ENCODE measurements at places on chromosomes 6 and 20.

- no peak for DNase-seq
Measured at GRCh38 chr20:60108397-60108796, 150.2 kb downstream of the CDH26 start.

GRCh38 chr20:35826397-35826998 is 54.7 kb downstream of the PHF20 start:
- no peak for DNase-seq

GRCh38 chr20:62549499-62550086 is 73.8 kb upstream of the GATA5 start:
- no peak for DNase-seq

- DNase-seq = no peak
Measured at GRCh38 chr20:1810926-1811620, 84.1 kb upstream of the SIRPA start.

DNA sequence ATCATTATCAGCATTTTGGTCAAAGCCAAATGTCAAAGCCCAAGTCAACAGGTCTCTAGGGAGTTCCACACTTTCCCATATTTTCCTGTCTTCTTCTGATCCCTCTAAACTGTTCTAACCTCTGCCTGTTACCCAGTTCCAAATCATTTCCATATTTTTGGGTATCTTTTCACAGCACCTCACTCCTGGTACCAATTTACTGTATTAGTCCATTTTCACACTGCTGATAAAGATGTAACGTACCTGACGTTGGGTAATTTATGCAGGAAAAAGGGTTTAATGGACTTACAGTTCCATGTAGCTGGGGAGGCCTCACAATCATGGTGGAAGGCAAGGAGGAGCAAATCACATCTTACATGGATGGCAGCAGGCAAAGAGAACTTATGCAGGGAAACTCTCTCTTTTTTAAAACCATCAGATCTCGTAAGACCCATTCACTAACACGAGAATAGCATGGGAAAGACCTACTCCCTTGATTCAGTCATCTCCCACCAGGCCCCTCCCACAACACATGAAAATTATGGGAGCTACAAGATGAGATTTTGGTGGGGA is 143.4 kb downstream of the PTPRK start:
- DNase-seq = no peak

- no peak for DNase-seq
Measured at GRCh38 chr6:168032005-168032760, 34.7 kb downstream of the KIF25 start.

DNA sequence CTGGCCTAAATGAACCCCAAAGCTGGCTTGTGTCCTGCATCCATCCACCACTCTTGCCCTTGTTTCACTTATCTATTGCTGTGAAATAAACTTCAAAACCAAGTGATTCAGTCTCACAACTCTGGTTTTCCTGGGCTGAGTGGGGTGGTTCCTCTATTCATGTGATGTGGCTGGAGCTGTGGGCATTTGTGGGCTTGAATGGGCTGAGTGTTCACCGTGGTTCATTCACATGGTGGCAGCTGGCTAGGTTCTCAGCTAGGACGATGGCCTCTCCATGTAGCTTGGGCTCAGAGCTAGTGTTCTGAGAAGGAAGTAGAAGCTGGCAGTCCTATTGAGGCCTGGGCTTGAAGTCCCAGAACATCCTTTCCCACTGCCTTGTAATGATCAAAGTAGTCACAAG is 30.4 kb downstream of the FKBP1A start:
- DNase-seq = no peak

- DNase-seq = peak; percentile 5
Measured at GRCh38 chr6:28402197-28402596, 2.6 kb upstream of the ZSCAN12 start.

DNA sequence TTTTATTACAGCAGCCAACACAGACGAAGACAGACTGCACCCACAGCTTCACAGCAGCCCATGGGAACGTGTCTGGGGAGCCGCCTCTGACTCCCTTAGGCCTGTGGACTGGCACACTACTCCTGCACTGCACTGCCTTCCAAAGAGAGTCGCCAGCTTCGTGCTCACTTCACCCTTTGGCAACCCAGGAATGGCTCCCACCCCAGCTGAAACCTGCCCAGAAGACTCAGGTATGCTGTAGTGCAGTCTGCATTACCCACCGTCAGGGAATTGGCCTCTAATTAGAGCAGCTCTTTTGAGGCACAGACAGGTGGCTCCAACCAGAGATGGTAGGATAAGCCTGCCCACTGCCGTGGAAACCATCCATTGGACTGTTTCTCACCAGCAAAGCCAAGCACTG is 39.9 kb upstream of the FRMD1 start:
- DNase-seq = no peak

DNA sequence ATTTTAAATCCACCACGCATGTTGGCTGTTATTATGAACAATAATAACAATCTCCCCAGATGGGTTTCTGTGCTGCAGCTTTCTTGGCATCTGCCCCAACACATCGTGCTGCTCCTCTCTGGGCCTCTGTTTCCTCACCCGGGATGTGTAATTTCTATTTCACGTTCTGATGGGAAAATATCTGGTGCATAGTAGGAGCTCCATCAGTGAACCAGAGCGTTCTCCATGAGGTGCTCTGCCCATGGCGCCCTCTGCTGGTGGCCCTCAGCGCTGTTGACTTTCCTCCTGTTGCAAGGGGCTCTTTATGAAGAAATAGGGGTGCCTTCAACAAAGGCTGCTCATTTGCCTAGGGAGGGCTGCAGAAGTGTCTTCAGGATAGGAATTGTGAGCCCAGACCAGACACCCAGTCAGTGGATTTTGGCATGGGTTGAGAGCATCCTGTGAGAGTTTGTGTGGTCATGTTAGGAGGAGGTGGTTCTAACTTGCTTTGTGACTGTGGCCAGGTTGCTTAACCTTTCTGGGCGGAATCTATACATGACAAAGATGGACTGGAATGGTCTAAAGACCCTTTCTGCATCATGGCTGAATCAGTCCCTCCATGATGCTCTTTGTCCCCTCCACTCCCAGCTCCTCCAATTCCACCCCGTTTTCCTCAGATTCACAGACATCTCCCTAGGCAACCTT is 8.1 kb downstream of the SCRT2 start:
- DNase-seq = peak; percentile 71

DNA sequence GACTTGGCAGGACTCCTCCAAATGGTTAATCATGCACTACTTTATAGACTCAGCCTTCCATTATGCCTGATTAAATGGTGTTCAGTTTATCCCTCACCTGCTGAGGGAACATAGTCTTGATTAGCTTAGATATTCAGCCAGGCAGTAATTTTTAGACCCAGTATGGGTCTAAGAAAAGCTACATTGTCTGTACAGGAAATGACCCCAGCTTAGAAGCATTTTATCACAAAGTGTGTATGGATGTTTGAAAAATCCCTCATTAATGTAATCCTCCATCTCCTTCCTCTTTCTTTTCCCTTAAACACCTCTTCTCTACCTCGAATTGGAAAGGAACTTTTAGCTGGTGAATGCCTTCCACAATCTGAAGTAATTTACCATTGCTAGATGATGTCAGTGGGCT is 252.2 kb upstream of the BMP2 start:
- no peak for DNase-seq

DNA sequence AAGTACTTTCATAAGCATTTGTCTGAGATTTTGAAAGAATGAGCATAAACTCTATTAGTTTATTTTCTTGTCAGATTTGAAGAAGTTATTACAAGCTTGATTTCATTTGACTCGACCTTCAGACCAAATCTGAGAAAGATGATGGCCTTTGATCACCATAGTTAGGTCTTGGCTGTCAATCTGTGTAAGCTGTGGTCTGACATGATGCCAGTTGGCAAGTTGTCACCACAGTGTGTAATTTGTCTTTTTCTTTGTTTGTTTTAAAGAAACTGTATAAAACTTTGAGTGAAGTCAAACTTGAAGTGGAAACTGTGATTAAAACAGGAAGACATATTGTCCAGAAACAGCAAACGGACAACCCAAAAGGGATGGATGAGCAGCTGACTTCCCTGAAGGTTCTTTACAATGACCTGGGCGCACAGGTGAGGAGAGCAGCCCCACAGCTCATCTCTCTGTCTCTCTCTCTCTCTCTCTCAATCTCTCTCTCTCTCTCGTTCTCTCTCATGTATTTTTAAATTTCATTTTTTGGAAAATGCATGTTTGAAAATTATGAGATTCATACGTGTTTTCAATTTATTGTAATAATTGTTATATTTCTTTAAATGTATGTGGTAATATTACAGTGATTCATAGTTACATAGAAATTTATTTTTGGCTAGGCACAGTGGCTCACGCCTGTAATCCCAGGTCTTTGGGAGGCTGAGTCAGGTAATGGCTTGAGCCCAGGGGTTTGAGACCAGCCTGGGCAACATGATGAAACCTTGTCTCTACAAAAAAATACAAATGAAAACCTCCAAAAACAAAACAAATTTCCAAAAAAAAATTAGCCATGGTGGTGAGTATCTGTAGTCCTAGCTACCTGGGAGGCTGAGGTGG is 208.1 kb downstream of the UTRN start:
- DNase-seq = no peak

DNA sequence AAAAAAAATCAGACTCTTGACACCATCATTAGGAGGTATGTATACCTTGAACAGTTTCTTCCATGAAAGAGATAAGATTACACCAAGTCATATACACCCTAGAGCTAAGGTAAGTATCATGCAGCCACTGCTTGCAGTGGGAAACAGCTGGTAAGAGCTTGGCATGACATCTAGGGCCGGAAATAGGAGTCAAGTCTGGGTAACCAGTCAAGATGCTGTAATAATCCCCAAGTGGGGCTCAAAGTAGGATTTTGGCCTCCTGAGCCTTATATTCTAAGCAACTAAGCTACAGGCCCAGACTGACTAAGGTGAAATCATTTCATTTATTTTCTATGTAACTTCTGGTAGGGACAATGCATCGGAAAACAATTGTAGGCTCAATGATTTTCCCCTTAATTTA is 23.9 kb downstream of the TRERF1 start:
- DNase-seq = no peak

GRCh38 chr6:64737418-64737817 is 969.6 kb downstream of the EYS start:
- no peak for DNase-seq

DNA sequence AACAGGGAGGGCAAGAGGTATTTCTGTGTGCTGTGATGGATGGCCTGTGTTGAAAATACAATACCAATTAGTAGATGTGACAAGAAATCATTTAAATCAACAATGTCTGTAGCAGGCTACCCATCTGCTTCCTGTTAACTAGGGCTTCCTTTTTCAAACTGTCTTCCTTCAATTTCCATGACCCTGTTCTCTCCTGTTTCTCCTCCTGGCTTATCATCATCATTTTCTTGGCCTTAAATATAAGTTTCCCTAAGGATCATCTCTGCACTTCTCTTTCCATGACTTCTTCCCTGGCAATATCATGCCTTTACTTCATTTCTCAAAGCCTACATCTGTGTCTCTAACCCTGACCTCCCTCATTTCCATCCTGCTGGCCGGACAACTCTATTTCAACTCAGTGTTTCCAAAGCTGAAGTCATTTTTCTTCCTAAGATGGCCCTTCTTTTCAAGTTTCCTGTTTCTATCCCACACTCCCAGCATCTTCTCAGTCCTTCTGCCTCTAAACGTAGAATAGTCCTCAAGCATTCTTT is 18.2 kb downstream of the ZC2HC1B start:
- no peak for DNase-seq

DNA sequence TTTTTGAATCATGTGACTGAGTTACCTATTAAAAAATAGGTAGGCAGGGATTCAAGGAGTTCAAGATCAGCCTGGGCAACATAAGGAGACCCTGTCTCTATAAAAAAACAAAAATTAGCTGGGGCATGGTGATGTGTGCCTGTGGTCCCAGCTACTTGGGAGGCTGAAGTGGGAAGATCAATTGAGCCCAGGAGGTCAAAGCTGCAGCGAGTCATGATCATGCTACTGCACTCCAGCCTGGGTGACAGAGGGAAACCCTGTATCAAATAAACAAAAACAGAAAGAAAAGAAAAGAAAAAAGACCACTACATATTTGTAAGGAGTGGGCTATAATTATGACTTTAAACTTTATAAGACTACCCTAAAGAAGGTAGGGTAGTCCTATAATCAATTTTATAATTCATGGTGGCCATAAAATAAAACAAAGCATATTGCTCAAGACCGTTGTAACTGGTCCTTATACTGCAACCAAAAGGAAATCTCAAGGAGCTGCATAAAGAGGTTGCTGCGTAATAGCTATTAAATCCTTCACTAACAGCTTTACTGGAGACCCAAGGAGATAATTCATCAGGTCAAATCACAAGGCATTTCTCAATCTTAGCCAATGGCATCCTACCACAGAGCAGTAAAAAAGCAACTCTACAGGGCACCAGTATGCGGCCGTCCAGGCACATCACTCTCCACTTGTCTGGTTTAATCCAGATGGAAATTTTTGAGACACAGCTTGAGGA is 13.5 kb downstream of the PIGU start:
- DNase-seq = no peak

GRCh38 chr6:36387440-36388303 is at the start of gene ETV7:
TSS of gene ETV7 (minus strand) at chr6:36387669. CDS start at chr6:36387541, 128 bp downstream.
- DNase-seq = no peak

- DNase-seq = no peak
Measured at GRCh38 chr20:13670160-13670559, 31.4 kb upstream of the TASP1 start.

- DNase-seq = no peak
Measured at GRCh38 chr6:164344801-164345291, 930.3 kb downstream of the QKI start.

DNA sequence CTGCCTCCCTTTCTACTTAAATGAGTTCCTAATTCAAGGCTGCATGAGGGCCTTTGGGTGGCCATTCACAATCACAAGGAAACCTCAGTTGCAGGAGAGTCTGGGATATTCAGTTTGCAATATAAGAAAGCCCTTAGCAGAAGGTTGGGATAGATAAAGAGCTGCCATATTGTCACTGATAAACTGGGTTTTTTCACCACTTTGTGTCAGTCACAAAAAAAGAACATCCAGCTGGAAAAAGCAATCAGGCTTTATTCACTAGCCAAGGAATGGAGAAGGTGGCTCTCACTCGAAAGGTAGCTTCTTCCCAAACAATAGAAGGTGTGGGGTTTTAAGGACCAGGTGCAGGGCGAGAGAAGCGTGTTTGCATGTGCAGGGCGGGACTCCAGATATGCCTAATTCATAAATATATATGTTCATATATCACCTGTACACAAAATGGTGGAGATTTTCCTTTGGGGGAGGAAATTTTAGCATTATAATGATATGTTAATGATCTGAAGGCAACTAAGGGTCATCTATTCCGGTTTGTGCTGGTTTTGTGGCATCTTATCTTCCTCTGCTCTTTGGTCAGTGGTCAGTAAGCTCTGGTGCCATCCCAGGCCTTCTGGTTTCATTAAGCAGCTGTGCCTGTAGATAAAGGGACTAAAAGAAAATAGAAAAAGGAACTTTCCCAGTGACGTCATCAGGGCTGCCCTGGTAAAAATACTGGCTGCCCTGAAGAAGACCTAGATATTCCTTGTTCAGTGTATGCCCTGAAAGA is 97.1 kb upstream of the IYD start:
- no peak for DNase-seq

GRCh38 chr20:54250691-54251090 is 42.8 kb downstream of the PFDN4 start:
- no peak for DNase-seq

GRCh38 chr20:17860301-17861197 is 108.0 kb downstream of the SNX5 start:
- DNase-seq = no peak

GRCh38 chr6:95882371-95882770 is 133.4 kb upstream of the FUT9 start:
- DNase-seq = no peak
